ENCODE measurements at places on chromosomes 7 and 10. TPM values are rescaled to one million over a fixed set of nuclear protein-coding genes. Genes with fewer than 3 reads are reported as not detected.
A peak's percentile ranks its signal among the peaks of the same experiment; 100 is the strongest.

DNA sequence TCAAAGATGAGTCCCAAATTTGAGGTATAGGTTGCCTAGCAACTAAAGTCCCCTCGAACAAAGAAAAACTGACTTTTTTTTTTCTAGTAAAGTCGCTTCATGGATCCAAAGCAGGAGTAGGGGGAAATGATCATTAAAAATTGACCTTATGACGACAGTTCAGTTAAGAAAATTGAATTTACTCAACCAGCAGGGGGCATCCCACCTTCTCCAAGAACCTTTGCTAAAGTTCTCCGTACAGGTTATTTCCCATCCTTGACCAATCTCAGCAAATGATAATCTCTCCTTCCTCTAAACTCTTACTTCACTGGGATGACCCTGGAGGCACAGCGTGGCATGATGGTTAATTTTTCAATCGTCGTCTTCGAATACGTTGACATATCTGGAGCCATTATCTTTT is 228.3 kb downstream of the CALN1 start:
- H3K27ac ChIP-seq = no peak overlapping the region
- no peak overlapping the region for H3K4me3 ChIP-seq
- H3K27me3 ChIP-seq = no peaks in the 10 kb centered on the region
- H3K36me3 ChIP-seq = peaks cover 2% of the 10 kb centered on the region
- no peak for DNase-seq
- H3K4me1 ChIP-seq = no peaks in the 10 kb centered on the region

DNA sequence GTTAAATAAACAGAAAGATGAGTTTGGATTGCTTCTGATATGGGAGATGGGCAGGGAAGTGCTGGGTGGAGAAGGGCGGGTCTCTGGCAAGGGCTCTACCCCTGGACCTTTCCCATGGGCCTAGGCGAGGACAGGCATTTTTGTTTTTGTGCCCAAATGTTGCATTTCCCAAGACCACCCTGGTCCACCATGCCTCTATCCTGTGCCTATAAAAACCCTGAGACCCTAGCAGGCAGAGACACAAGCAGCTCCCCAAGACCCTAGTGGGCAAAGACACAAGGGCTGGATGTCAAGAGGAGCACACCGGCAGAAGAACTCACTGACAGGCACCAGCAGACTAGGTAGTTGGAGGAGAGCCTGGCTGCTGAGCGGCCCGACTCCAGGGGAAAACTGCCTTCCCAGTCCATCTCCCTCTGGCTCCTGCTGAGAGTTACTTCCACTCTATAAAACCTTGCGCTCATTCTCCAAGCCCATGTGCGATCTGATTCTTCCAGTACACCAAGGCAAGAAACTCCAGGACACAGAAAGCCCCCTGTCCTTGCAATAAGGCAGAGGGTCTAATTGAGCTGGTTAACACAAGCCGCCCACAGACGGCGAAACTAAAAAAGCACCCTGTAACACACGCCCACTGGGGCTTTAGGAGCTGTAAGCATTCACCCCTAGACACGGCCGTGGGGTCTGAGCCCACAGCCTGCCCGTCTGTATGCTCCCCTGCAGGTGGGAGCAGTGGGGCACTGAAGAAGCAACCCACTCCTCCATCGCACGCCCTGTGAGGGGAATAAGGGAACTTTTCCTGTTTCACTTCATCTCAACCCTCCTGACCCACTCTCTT is 291.4 kb downstream of the PTPRN2 start:
- H3K36me3 ChIP-seq = no peaks in the 10 kb centered on the region
- no peaks in the 10 kb centered on the region for H3K4me1 ChIP-seq
- H3K27ac ChIP-seq = no peak overlapping the region
- H3K4me3 ChIP-seq = no peak overlapping the region

DNA sequence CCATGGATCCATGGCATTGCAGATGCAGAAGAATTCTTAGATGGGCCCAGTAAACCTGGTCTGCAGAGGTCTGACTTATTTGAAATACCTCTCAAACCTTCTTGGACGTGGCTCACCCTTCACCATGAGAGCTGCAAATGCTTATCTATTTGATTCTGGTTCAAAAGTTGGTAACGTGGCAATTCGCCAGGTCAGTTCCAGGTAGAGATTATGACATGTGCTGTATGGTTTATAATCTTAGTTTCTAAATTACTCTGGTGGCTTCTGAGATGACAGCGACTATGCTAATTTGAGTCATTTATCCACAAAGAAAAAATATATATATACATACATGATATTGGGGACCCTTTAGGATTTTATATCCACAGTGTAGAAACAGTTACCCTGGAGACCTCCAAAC is 68.8 kb downstream of the NRP1 start:
- H3K27ac ChIP-seq = no peak overlapping the region
- H3K4me3 ChIP-seq = no peak overlapping the region
- peaks cover 38% of the 10 kb centered on the region for H3K4me1 ChIP-seq
- peak; percentile 79 for DNase-seq
- H3K27me3 ChIP-seq = peaks cover 55% of the 10 kb centered on the region
- peaks cover 1% of the 10 kb centered on the region for H3K36me3 ChIP-seq

Gene CALHM1
- total RNA-seq = not detected

DNA sequence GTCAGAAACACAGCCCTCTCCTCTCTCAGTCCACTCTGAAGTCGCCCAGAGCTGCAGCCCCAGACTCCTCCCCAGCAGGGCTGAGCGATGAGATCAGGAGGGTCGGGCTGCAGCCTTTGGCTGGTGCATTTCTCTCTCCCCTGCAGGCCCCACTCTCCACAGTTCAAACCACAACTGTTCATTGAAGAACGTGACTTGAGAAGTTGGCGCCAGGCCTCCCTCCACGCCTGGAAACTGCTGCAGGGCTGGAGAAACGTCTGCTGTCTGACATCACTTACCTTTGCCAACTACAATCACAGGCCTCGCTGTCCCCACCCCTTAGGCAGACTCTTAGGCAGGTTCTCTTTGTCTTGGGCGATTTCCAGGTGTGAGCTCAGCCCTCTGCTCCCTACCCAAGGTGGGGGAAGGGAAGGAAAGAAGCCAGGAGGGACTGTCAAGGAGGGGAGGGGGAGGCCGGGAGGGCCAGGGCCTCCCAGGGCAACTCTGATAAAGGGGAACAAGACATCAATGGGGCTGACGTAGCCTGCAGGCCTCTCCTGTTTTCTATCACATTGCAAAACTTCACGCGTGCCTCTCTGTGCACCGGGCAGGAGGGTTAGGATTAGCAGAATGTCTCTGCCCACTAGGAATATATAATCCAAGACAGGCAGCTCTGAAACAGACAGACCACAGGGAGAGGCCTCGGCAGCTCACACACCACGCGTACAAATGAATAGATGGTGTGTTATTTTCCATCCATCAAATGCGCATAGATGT is 32.7 kb downstream of the CALML5 start:
- peaks cover 8% of the 10 kb centered on the region for H3K27me3 ChIP-seq
- DNase-seq = no peak
- H3K27ac ChIP-seq = no peak overlapping the region
- no peaks in the 10 kb centered on the region for H3K4me1 ChIP-seq
- H3K36me3 ChIP-seq = no peaks in the 10 kb centered on the region
- H3K4me3 ChIP-seq = no peak overlapping the region

DNA sequence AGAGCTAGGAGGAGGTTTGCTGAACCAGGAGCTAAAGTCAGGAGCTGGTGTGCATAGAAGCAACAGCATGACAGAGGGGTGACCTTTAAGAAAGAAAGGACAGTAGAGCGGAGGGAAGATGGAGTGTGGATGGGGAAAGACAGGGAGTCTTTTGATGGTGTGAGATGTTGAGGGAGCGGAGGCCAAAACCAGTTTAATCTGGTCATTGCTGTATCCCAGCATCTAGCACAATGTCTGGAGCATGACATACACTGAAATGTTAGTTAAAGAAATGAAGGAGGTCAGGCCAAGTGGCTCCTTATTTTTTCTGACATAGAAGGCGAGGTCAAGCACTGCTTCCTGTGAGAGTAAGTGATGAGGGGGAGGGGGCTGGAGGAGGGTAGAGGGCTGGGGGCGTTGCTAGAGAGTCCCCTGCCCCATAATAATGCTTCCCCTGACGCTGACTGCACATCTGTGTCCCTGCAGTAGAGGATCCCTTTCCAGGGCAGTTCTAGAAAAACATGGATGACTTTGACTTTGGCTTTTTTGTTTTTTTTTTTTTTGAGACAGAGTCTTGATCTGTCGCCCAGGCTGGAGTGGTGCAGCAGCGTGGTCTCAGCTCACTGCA is 70.2 kb downstream of the ZNF467 start:
- no peaks in the 10 kb centered on the region for H3K36me3 ChIP-seq
- peaks cover 15% of the 10 kb centered on the region for H3K27me3 ChIP-seq
- H3K4me3 ChIP-seq = no peak overlapping the region
- peaks cover 4% of the 10 kb centered on the region for H3K4me1 ChIP-seq

Gene SPDYE9
- total RNA-seq = not detected

GRCh38 chr7:89023877-89024276 is 228.3 kb upstream of the TEX47 start:
- H3K36me3 ChIP-seq = no peaks in the 10 kb centered on the region
- peaks cover 14% of the 10 kb centered on the region for H3K27me3 ChIP-seq
- no peaks in the 10 kb centered on the region for H3K4me1 ChIP-seq
- H3K27ac ChIP-seq = no peak overlapping the region
- H3K4me3 ChIP-seq = no peak overlapping the region

- peaks cover 7% of the 10 kb centered on the region for H3K4me1 ChIP-seq
- no peak overlapping the region for H3K27ac ChIP-seq
- no peak for DNase-seq
- H3K27me3 ChIP-seq = no peaks in the 10 kb centered on the region
- H3K36me3 ChIP-seq = peaks cover 11% of the 10 kb centered on the region
Observed at GRCh38 chr7:74713567-74713966, 56.0 kb downstream of the GTF2I start.
